ENCODE measurements at places on chromosomes 13 and 19.

GRCh38 chr13:42239161-42239560 lies 32.8 kb upstream of the AKAP11 start:
- no peak for DNase-seq

- no peak for DNase-seq
Measured at GRCh38 chr13:112522578-112522977, 65.4 kb downstream of the TUBGCP3 start.

DNA sequence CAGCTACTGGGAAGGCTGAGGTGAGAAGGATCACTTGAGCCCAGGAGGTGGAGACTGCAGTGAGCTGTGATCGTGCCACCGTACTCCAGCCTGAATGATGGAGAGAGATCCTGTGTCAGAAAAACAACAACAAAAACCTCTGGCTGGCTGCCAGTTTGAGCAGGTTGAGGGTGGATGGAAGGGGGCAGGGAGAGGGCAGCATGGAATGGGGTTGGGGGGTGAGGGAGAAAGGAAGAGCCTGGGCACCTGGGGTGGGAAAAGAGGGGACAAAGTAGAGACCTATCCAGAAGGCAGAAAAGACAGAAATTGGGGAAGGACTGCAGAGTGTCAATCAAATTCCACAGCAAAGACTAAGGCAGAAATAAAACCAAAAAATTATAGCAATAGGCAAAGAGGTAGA lies 4.7 kb downstream of the SLC1A5 start:
- no peak for DNase-seq

DNA sequence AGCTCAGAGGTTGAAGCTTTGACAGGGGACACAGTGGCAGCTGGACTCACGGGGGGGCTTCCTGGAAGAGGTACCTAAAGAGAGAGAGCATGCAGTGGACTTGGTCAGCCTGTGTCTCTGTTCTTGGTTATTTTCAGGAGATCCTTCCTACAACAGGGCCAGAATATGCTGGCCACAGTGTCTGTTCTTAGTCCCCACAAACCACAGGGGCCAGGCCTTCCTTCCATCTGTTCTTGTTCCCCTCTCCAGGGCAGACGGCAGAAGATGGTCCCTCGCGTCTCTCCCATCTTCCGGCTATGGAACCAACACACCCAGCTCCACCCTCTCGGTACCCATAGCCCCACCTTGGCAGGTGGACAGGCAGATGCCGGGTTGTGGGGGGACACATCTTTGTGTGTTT lies 24.8 kb downstream of the MAST3 start:
- no peak for DNase-seq

- DNase-seq = no peak
Measured at GRCh38 chr13:98325724-98326123, 148.7 kb upstream of the RNF113B start.

- no peak for DNase-seq
Measured at GRCh38 chr13:28958441-28958840, 138.3 kb downstream of the MTUS2 start.

- no peak for DNase-seq
Measured at GRCh38 chr13:98368019-98368418, 190.9 kb upstream of the RNF113B start.

DNA sequence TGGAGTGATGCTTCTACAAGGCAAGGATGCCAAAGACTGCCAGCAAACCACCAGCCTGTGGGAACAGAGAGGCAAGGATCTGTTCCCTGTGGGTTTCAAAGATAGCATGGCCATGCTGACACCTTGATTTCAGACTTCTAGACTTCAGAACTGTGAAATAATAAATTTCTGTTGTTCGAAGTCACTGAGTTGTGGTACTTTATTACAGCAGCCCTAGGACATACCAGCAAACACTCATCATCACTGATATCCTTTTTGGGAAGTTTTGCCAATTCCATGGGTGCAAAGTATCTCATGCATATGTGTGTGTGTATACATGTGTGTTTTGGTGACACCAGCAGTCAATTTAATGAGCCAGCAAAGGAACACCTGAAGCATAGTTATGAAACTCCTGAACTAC lies 21.0 kb downstream of the LMO7 start:
- DNase-seq = no peak

DNA sequence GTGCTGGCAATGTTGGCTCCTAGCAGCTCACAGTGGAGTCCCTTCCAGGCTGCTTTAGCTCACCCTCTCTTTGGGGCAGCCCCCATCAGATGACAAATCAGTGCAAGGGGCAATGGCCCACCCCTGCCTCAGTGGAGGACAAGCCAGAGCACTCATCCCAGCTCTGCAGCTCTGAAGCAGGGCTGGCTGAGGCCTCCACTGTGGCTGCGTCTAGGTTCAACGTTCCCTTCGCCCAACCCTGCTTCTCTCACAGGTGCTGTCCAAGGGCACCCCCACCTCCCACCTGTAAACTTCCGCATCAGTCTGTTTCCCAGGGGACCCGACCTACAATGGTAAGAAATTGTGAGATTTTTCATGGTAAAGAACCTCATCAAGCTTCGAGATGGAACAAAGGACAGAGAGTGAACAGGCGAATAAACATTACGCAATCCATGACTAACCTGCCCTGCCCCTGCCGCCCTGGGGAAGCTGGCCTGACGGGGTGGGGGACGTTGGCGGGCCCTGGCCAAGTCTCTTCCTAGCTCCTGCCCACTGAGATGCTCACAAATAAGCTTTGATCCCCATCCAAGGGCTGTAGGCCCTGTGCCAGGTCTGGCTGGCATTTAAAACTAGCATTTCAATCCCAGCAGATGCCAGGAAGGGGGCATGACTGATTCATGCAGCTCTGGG lies 40.5 kb downstream of the DZIP1 start:
- no peak for DNase-seq

DNA sequence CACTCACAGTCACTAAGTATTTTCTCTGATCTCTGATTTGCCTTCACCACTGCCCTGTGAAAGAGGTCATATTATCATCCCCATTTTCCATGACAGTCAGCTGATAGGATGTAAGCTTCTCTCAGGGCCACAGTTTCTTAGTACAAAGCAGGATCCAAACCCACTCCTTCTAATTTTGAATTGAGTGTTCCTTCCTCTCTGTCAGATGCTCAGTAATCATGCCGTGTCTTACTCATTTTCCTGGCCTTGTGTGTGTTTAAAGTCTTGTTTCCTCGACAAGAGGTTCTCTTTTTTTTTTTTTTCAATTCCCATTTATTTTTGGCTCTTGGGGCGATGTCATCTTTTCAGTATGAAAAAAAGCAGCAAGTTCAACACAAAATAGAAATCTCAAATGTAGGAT lies 72.3 kb downstream of the NAA16 start:
- no peak for DNase-seq

DNA sequence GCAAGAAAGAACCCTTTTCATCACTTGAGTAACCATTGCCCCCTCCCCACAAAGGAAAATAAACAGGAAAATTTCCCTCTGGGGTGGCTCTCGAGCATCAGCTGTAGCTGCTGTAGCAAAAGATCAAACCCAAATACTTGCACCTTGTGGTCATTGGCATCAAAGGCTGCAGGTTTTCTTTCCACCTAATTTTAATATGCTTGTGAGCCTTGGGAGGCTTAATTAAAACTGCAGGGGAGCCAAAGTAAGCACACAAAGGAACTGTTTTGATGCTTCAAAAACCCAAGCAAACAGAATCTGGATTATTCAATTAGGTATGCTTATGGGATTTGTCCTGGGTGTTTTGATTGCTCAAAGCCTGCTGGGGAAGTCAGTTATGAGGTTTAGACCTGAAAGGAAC lies 119.5 kb downstream of the SHISA2 start:
- DNase-seq = no peak

GRCh38 chr19:42345191-42345812 lies 19.9 kb downstream of the MEGF8 start:
- DNase-seq = no peak

GRCh38 chr13:74251778-74252519 lies 117.7 kb upstream of the KLF12 start:
- DNase-seq = no peak

- peak; percentile 82 for DNase-seq
Measured at GRCh38 chr13:30932481-30933353, at the start of gene TEX26. TSS of gene TEX26 (plus strand) at chr13:30932656. CDS start at chr13:30932716, 60 bp downstream.

DNA sequence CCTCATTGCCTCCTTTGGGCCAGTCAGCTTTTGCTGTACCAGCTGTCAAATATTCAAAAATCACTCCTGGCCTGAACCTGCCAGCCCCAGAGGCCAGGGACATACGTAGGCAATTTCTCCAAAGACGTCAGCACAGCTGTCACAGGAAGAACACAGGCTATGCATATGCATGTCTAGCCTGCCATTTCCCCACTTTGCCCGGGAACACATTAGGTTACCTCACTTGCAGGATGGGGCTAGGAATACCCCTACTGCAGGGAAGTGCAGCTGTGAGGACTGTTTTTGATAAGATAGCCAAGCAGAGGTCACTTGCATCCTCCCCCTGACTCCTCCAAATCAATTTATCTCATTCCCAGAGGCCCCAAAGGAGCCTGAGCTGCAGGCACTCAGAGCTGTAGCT lies 2.8 kb downstream of the ZNF667 start:
- peak; percentile 27 for DNase-seq

DNA sequence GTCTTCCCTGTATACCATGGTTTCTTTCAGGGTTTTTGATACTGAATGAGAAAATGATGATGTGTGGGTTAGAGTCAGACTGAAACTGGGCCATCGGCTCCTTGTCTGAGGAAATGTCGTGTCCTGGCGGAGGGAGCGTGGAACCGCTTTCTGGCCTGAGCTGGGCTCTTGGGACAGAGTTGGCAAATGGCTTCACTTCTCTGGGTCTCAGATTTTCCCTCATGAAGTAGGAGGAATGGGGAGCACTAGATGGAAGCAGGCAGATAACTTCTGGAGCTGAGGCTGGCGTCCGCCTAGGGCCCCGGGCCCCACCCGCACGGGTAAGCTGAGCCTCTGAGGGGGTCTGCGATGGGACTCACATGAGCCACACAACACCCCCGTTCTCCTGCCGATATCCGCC lies 133.3 kb upstream of the WASF3 start:
- DNase-seq = no peak

- peak; percentile 72 for DNase-seq
Measured at GRCh38 chr19:55437410-55437809, 5.7 kb downstream of the SHISA7 start.

- DNase-seq = no peak
Measured at GRCh38 chr19:57273014-57273413, 7.3 kb upstream of the ZNF460 start.

GRCh38 chr19:17322854-17323253 lies 11.8 kb downstream of the ANO8 start:
- no peak for DNase-seq

DNA sequence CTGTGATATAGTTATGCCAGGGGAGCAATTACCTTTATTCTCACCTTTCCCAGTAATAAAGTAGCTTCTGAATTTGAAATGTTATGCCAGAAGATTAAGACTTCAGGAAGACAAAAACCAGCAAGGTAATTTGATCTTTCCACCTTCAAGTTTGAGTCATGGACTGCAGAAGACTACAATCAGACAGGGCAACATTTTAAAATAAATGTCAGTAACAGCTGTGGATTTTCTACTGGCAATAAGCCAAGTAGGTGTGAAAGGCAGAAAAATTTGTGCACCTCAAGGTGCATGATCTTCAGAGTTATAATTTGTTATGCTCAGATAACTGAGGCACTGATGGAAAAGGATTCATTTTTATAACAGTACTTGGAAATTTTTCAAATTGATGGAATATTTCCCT lies 54.9 kb downstream of the SLITRK1 start:
- DNase-seq = no peak

GRCh38 chr13:50387051-50387581 lies 371.9 kb downstream of the KCNRG start:
- peak; percentile 66 for DNase-seq

DNA sequence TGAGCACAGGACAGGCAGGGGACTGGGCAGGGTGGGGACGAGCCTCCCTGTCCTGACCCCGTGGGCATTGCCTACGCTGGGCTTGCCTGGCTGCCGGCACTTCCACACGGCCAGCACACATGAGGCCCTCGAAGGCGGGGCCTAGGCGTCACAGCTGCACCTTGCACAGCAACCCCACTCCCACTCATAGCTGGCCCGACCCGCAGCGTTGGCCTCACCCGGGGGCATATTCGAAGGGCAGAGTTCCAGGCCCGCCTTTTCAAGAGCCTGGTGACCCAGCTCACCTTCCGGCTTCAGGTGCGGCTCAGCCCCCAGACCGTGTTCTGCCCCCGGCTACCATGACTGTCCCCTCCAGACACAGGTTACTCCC lies 16.9 kb upstream of the PROZ start:
- no peak for DNase-seq

DNA sequence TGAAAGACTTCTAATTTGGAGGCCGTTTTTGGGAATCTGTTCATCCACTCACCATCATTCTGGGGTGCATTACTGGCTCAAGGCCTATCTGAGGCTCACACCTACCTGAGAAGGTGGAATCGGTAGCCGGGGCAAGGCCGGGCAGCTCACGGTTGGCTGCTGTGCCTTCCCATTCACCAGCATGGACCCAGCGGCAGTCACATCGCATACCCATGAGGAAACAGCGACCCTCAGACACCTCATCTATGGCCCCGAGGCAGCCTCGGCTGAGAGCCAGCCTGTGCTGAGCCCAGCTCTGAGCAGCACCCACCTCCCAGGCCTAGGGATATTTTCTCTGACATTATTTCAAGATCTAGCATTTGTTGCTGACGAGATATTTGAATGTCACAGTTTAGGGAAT lies 130.5 kb downstream of the ATP11A start:
- no peak for DNase-seq

DNA sequence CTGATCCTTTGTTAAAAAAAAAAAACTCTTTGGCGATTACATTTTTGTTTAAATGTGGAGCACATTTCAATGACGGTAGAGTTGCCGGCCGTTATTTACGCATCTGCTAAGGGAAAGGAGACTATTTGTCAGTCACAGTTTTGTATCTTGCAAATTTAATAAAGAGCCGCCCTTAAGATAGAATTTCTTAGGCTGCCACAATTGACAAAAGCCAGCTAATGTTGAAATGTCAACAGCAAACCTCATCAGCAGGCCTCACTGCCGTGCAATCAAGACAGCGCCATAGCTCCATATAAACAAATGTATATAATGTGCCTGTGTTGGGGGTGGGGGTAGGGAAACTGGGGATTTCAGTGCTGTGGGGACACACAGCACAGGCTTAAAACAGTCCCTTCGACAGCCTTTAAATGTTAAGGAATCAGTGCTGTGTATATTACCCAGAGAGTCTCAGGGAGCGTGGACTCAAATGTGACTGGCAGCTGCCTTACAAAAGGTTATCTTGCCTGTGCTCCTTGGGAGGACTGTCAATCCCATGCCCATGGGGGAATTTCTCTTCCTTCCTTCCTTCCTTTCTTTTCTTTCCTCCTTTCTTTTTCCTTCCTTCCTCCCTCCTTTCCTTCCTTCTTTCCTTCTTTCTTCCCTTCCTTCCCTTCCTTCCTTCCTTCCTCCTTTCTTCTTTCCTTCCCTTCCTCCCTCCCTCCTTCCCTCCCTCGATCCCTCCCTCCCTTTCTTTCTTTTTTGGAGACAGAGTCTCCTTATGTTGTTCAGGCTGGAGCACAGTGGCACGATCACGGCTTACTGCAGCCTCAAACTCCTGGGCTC lies 108.0 kb downstream of the URI1 start:
- no peak for DNase-seq

DNA sequence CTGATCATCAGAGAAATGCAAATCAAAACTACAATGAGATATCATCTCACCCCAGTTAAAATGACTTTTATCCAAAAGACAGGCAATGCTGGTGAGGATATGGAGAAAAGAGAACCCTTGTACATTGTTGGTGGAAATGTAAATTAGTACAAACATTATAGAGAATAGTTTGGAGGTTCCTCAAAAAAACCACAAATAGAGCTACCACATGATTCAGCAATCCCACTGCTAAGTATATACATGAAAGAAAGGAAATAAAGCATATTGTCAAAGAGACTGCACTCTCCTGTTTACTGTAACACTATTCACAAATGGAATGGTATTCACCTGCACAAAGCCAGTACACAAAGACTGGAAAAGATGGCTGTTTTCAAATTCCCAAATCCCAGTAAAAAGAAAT lies 1233.7 kb downstream of the PCDH17 start:
- no peak for DNase-seq

- peak; percentile 36 for DNase-seq
Measured at GRCh38 chr13:27794921-27795717, 2.8 kb downstream of the GSX1 start.
